ENCODE measurements at places on chromosomes 5 and 9.

DNA sequence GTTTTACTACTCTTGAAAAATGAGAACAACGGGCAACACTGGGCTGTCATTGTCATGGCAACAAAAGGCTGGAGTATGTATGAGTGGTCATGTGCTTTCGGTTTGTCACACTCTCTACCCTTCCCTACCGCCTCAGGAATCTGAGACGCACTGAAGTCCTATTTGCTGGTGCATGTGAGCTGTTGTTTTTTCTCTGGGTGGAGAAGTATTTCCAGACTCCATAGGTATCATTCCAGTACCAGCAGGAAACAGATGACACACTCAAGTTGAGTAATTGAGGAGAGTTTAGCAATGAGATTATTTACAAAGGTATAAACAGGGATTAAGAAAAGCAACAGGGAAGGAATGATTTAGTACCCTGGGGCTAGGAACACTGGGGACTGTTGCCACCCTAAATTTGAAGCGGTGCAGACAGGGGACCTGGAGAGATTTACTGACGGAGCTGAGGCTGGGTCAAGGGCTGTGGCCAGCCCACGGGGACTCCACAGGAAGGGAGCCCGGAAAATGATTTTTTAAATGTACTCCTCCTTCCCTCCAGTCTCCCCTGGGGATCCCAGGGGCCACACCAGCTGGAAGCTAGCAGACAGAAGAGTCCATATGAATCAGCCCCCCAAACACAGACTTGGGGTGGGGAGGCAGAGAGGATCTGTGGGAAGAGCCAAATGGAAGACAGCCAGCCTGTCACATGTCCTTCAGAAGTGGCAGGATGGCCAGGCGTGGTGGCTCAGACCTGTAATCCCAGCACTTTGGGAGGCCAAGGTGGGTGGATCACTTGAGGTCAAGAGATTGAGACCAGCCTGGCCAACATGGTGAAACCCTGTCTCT is 13.2 kb upstream of the ZBTB43 start:
- no peak for DNase-seq

GRCh38 chr9:82651474-82651873 is 411.5 kb downstream of the RASEF start:
- DNase-seq: no peak

- DNase-seq: no peak
These were observed 503.7 kb downstream of the CDH10 start for GRCh38 chr5:24141046-24141445.

DNA sequence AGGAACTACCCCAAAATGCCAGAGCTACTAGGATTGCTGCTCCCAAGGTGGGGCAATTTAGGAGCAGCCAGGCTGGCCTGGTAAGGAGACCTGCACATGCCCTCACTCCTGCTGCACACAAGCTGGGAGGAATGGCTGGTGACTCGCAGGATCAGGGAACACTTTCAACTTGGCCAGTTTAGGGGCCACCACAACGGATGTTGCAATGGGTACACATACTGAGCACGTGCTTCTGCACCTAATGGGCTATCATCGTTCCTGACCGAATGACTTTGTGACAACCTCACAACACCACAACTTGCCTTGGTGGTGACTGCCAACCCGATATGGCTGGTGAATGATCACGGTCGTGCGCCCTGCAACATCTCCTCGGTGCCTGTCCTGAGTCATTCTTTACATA is 172.0 kb downstream of the ROR2 start:
- no peak for DNase-seq

- no peak for DNase-seq
These were observed 23.4 kb upstream of the STRBP start for GRCh38 chr9:123291736-123292135.

DNA sequence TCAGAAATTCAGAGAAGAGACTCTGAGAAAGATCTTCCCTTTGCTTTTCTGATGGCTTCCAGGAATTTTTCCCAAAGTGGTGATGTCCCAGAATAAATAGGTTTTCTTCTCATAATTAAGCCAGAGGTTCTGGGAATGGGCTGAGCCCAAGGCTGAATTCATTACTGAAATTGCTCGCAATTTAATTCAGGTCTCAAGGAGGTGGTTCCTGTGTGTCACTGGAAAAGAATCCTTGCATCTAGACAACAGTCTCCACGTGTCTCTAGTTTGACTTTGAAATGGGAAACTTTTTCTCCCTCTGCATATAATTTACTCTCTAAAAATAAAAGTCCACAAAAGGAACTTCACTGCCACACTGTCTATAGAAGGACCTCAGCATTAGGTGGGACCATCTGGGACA is 27.8 kb upstream of the STX17 start:
- DNase-seq: no peak

DNA sequence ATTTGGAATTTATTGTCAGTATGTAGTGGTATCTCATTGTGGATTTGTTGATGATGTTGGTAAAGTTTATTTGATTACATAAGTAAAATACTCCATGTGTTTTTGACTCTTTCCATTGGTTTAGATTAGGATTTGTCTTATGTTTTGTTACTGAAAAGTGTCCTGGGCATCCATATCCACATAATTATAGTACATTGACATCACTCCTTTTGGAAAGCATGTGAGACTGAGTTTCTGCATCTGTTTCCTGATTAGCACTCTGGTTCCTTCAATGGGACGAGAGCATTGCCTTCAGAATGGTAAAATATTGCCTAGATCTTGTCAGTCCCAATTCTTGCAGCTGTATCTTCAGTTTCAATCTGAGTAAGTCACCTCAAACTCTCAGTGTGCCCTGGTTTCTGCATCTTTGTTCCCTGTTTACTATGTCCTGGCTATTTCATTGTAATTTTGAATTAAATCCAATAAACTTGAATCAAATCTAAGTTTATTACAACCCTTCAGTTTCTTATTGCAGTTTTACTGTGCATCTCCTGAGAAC is 128.1 kb downstream of the FBXO38 start:
- no peak for DNase-seq

DNA sequence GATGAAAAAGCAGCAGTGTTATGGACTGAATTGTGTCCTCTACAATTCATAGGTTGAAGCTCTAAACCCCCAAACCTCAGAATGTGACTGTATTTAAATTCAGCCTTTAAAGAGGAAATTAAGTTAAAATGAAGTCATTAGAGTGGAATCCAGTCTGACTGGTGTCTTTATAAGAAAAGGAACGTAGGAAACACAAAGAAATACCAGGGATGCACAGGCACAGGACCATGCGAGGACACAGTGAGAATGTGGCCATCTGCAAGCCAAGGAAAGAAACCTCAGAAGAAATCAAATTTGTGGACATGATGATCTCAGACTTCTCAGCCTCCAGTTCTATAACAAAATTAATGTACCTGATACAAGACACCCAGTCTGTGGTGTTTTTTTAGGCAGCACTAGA is 971.2 kb upstream of the CDH9 start:
- DNase-seq: no peak

DNA sequence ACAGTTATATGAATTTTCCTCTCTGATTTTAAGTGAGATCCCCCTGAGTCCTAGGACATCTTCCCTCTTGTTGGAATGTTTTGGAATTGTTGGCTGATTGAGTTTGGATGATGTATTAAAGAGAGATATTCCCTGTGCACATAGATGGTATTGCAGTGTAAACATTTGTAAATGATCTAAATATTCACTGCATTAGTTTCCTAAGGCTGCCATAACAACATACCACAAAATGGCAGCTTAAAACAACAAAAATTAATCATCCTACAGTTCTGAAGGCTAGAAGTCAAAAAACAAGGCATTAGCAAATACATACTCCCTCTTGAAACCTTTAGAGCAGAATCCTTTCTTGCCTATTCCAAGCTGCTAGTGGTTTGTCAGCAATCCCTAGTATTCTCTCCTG is 38.0 kb upstream of the MROH2B start:
- no peak for DNase-seq

- DNase-seq: no peak
These were observed 100.5 kb upstream of the CCDC152 start for GRCh38 chr5:42655982-42656650.

DNA sequence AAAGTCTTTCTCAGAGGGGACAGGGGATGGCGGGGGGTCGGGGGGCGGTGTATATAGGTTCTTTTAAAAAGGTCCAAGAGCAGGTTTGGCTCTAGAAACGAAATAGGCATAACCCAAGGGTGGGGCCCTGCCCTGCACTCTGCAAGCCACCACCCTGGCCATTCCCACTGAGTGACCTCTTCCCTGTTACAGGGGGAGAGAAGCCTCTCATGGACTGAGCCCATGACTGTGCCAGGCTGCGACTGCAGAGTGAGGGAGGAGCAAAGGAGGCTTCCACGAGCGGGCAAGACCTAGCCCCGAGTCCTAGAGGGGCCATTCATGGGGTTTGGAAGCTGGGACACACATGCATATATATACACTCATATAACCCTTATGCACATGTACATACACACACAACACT is 10.1 kb upstream of the NXNL2 start:
- no peak for DNase-seq

DNA sequence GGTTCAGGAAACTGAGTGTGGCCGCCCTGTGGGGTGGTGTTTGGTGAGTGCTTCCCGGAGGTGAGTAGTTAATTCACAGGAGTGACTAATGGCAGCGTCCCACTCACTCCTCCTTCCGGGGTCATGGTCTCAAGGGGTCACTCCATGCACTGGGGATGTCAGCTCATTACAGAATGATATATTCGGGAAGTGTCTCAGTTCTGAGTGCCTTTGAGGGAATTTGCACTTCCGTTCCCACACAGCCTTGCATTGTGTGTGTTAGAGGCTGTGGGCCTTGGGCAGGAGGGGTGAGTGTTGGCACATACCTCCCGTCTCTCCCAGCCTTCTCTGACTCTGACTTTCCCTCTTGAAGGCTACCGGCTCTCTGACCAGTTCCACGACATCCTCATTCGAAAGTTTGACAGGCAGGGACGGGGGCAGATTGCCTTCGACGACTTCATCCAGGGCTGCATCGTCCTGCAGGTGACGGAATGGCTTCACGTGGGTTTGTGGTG is 10.5 kb upstream of the AHRR start:
- DNase-seq: no peak

- no peak for DNase-seq
These were observed 99.8 kb downstream of the NFIB start for GRCh38 chr9:14214065-14214684.

DNA sequence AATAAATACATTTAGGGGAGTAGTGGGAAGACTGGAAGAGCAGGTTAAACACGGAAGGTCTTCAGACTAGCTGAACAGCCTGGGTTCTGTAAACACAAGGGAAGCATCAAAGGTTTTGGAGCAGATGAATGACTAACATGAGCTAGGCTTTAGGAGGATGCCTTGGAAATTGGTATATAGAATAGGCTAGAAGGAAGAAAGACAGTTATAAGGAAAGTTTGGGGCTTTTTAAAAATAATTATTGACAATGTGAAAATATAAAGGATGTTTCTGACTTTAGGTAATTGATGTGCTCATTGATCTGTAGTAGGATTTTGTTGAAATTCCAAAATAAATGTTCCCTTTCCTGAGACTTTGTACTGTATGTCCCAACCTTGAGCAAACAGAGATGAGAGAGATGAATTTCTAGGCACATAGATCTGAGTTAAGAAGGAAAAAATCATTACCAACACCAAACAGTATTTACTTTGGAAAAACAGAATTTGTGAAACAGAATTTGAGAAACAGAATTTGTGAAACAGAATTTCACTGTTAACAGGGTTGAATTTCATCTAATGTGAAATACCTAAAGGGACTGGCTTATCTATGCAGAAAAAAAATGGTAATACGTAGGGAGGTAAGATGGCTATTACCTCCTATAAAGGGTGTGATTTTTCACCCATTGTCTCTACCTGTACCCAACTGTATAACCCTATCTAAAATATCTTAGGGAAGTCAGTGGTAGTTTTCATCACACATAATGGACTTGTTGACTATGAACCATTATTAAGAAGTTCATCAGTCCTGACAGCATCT is 28.8 kb downstream of the SKP2 start:
- DNase-seq: no peak

DNA sequence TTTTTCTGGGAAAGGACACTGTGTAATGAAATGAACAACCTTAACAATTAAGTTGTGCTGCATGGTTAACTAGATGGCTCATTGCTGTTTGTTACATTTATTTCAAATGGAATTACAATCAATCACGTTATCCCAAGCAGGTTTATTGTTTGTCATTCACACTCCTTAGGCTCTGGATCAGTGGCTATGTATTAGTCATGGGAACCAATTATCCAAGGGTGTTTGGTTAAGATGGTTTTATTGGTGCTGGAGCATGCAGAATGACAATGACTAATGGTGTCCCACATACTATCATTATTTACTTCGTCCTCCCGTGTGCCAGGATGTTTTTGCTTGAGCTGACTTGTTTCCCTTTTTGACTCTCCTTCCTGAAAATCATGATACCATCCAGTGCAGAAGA is 10.6 kb upstream of the TRPC7 start:
- no peak for DNase-seq

DNA sequence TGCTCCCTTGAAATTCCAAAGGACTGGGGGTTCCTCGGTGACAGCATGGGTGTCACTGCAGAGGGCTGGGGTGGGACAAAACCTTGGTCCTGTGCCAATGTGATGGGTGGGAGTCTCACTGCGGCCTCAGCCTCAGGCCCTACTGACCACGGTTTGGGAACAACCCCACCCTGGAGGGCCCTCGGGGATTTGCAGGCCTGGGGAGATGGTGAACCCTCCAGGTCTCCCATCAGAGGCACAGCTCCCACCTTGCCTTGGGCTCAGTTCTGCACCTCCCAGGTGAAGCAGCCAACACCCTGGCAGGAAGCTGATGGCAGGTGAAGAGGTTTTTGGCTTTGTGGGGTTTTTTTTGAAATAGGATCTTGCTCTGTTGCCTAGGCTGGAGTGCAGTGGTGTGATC is 286.8 kb downstream of the PBX3 start:
- no peak for DNase-seq

DNA sequence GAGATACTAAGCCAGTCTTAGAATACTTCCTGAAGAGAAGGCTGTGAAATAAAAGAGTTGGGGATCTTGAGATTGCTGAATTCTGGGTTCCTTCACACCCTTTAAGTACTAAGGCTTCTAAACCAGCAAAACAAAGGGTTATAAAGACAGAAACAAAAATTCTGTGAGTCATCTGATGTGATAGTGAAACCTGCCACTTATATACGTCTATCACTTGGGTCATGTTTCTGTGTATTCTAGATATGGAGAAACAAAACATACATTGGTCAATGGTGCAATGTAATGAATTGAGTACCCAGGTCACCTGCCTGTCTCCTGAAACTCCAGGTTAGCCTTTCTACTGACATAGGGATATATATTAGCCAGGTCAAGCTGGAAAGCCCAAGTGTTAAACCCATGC is 319.3 kb upstream of the GRAMD2B start:
- DNase-seq: no peak

GRCh38 chr5:100708645-100709171 is 173.5 kb downstream of the FAM174A start:
- no peak for DNase-seq

- no peak for DNase-seq
These were observed 164.3 kb downstream of the MUSK start for GRCh38 chr9:110832926-110833325.

- no peak for DNase-seq
These were observed 38.5 kb downstream of the FAM219A start for GRCh38 chr9:34419716-34420504.

- no peak for DNase-seq
These were observed 585.6 kb downstream of the PSAT1 start for GRCh38 chr9:78882481-78882880.

Data from esophagus squamous epithelium (tissue), 5 donors.